CD4-positive, alpha-beta memory T cell (primary cell): ENCODE measurements at places on chromosomes 2 and 18.
A peak's percentile ranks its signal among the peaks of the same experiment; 100 is the strongest.

GRCh38 chr2:129752686-129753085 is 226.8 kb upstream of the RAB6C start:
- DNase-seq, result no peak

DNA sequence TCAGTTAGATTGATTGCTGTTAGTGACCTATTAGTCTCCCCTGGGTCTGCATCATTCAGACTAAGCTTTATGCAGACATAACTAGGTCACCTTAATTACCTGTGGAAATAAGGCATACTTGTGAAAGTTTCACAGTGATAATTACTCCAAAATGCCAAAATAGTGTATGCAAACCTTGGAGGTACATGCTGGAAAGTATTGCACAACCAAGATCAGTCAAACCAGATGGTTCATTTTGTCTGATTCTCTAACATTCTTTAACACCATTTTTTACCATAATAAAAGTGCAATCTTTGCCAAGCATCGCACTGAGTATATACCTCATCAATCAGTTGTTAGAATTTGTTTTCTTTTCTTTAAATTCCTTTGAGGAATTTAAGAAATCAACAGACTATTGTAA is 186.3 kb upstream of the TMEFF2 start:
- DNase-seq, result no peak

- DNase-seq, result peak; percentile 45
These were observed 36.6 kb downstream of the DARS1 start for GRCh38 chr2:135948642-135949355.

GRCh38 chr2:172011812-172012575 is 12.2 kb downstream of the METAP1D start:
- peak; percentile 18 for DNase-seq

DNA sequence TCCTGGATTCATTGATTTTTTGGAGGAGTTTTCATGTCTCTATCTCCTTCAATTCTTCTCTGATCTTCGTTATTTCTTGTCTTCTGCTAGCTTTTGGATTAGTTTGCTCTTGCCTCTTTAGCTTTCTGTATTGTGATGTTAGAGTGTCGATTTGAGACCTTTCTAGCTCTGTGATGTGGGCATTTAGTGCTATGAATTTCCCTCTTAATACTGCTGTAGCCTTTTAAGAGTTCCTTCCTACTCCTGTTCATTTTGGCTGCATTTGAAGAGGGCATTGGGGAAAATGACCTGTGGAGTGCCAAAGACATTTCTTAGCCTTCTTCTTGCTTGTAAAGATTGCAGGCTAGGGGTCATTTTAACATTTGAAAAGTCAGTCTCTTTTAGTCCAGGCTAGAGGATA is 463.8 kb upstream of the GCFC2 start:
- DNase-seq, result no peak

DNA sequence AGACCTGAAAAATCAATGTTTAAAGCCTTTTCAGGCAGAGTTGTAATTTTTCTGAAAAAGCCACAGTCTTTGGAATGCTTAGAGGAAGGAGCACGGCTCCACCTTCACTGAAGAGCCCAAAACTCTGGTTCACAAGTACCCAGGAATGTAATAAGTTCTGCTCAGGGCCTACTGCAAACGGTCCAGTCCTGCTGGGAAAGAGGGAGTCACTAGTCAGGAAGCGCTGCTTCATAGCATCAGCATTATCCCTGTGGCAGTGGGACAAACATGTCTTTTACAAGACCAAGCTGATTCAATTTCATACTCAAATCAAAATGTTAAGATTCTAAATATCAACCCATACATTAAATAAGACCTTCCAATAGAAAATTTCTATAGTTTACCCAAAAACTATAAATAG is 152.9 kb upstream of the PGAP1 start:
- DNase-seq, result no peak

DNA sequence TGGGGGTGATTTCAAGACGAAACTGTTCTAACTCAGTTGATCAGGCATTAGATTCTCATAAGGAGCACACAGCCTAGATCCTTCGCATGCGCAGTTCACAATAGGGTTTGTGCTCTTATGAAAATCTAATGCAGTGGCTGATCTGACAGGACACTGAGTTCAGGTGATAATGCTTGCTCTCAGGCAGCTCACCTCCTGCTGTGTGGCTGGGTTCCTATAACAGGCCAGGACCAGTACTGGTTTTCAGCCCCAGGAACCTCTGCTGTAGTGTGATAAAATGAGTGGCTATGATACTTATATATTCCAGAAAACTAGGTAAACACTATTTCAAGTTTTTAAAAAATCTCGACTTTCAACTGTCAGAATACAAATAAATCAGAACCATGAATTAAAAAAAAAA is 271.4 kb downstream of the GALNT13 start:
- no peak for DNase-seq

- DNase-seq, result no peak
These were observed 84.1 kb upstream of the MGAT5 start for GRCh38 chr2:134169788-134170187.

- no peak for DNase-seq
These were observed 89.6 kb downstream of the TPO start for GRCh38 chr2:1502891-1503304.

DNA sequence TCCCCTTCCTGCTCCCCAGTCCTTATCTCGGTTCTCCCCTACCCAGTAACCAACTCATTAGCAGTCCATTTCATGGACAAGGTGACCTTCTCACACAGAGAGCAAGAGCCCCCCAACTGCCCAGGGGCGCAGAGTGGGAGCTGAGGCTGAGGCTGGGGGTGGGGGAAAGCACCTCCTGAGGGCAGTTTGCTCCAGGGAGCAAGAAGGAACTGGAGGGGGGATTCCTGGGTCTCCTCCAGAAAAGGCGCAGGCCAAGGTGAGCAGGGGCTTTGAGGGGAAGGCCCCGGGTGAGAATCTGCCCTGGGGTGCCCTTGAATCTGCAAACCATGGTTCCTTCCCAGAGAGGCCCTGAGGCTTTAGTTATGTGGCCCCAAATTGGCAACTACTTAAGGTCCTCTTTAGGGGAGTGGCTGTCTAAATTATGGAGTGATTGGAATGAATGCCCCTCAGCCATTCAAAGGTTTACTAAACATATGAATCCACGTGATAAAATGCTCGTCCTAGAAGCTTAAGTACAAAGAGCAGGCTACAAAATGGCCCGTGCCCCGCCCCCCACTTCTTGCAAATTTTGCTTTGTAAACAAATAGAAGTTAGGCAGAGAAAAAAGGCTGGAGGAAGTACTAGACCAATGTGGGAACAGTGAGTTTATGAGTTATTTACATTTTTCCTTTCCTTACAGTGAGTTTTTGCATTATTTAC is 123.5 kb upstream of the HS6ST1 start:
- no peak for DNase-seq
